Right ventricle myocardium inferior (tissue), 1 donor: ENCODE measurements at places on chromosomes 2 and 18. TPM values are rescaled to one million over a fixed set of nuclear protein-coding genes. Genes with fewer than 3 reads are reported as not detected.

The C2orf81 gene
- total RNA-seq, result 1.1 TPM

GRCh38 chr18:3649633-3650426 is 199.9 kb downstream of the TGIF1 start:
- no peak for DNase-seq

The TUBA3E gene
- 80.0 TPM for total RNA-seq

The REEP1 gene
- 23.6 TPM for total RNA-seq

DNA sequence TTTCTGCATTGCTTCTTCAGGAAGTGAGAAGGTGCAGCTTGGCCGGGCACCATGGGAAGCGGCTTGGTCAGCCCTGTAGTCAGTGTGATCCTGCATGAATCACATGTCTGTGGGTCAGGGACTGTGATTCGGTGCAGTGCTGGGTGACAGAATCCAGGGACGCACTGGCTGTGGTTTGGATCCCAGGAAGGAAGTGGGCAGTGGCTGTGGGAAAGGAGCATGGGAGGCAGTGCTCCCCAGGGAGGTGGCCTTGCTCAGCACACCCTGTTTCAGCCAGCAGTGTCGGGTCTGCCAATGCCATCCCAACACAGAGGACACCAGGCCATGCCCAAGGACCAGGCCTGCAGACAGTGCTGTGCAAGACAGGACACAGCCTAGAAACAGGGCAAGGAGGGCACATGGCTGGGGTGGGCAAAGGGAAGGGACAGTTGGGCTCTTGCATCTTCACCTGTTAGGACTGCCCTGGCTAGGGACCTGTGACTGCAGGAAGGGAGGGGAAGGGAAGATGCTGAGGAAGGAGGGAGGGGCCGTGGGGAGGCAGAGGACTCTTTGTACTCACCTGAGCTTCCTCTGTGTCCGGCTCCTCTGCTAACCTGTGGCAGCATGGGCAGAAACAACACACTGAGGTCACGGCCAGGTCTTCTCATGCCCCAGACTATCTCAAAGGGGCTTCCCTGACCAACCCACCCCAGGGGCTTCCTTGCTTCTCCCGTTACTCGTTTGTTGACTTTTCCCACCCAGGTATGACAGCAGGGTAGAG is 37.2 kb upstream of the DNMT3A start:
- DNase-seq, result peak; percentile 57
